Calu3 (cell line): ENCODE measurements at places on chromosomes 7 and 10. TPM values are rescaled to one million over a fixed set of nuclear protein-coding genes. Genes with fewer than 3 reads are reported as not detected.

DNA sequence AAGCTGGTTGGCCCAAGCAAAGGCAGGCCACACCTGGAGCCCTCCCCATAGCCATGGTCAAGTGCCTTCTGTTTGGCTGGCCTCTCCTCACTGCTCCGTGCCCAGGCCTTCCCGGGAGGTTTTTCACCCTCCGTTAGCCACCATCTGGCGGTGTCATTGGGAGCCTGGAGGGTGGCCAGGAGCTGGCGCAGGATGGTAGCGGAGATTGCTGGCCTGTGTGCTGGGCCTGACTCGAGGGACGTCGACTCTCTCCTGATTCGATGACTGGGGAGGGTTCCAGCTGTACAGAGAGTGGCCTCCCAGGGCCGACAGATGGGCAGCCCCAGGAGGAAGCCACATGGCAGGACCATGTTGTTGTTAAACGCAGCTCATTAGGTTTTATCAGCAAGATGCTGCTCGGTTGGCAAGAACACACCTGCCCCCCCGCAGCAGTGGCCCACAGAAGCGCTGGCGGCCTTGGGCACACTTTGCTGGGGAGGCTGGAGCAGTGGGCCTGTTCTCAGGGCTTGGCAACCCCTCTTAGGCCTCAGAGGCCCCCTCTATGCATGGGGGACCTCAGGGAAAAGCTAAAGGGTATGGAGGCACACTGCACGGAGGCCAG is 64.0 kb upstream of the CACUL1 start:
- no peak overlapping the region for H3K4me3 ChIP-seq
- no peak for DNase-seq
- H3K27me3 ChIP-seq = peaks cover 27% of the 10 kb centered on the region
- no peaks in the 10 kb centered on the region for H3K36me3 ChIP-seq
- no peak overlapping the region for H3K27ac ChIP-seq
- no peaks in the 10 kb centered on the region for H3K4me1 ChIP-seq

Gene PRLHR
- total RNA-seq = not detected in 2 replicates

DNA sequence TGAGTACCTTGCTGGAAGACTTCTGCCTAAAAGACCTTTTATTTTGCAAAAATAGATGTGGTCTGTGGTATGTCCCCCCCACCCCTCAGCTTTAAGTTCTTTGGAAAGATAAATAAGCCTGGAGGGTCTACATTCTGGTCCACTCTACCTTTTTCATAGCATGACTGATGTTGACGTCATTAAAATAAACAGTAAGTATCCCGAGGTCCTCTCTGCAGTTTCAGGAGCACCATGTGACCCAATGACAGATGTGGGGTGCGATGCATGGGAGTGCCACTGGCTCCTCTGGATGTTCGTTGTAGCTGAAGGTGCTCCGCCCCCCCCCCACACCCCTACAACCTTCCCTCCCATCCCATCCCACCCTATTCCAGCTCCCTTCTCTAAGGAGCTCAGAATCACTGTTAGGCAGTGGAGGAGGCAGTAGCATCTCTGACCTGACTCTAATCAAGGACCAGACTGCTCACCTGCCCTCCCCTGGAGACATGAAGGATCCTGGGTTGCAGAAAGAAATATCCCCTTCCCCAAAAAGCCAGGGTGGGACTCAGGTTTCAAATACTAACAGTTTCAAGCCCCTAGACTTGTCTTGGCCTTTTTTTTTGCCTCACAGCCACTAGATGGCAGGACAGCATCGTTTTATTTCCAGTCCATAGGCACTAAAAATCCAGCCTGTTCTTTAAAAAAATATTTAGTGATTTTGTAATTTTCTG is 25.1 kb downstream of the CASP7 start:
- no peaks in the 10 kb centered on the region for H3K27me3 ChIP-seq
- H3K27ac ChIP-seq = no peak overlapping the region
- no peak overlapping the region for H3K4me3 ChIP-seq
- H3K4me1 ChIP-seq = no peaks in the 10 kb centered on the region
- H3K36me3 ChIP-seq = no peaks in the 10 kb centered on the region

GRCh38 chr7:131764143-131764775 is 207.8 kb upstream of the PODXL start:
- H3K36me3 ChIP-seq = no peaks in the 10 kb centered on the region
- no peak overlapping the region for H3K27ac ChIP-seq
- no peak for DNase-seq
- H3K4me3 ChIP-seq = no peak overlapping the region
- no peaks in the 10 kb centered on the region for H3K4me1 ChIP-seq

- H3K4me3 ChIP-seq = no peak overlapping the region
- no peaks in the 10 kb centered on the region for H3K4me1 ChIP-seq
- H3K36me3 ChIP-seq = no peaks in the 10 kb centered on the region
- DNase-seq = no peak
These were observed 100.1 kb downstream of the XPNPEP1 start for GRCh38 chr10:109823196-109823595.
